ENCODE measurements at places on chromosomes 7 and 10.

GRCh38 chr10:93760490-93760889 lies 2.8 kb downstream of the LGI1 start:
- no peak for DNase-seq

GRCh38 chr7:69803699-69804516 lies 205.6 kb downstream of the AUTS2 start:
- DNase-seq = no peak

GRCh38 chr7:45177801-45178200 lies 20.2 kb downstream of the RAMP3 start:
- no peak for DNase-seq

GRCh38 chr7:1847260-1848001 lies 177.4 kb downstream of the ELFN1 start:
- DNase-seq = no peak

DNA sequence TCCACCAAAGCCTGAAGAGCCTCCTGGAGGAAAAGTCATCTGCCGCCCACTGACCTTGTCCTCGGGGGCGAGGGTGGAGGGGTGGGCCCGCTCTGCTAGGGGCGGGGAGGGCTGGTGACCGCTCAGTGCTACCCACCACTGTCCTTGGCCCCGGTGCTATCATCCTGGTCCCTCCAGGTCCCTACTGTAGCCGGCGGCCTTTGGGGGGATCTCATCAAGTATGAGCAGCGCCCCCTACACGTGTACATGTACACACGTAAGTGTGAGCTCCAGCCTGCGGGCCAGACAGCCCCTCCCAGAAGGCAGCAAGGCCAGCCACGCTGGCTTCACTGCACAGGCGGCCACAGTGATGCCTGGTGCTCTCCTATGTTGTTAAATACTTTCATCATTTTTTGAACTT lies 19.6 kb downstream of the TTYH3 start:
- DNase-seq = peak; percentile 13

DNA sequence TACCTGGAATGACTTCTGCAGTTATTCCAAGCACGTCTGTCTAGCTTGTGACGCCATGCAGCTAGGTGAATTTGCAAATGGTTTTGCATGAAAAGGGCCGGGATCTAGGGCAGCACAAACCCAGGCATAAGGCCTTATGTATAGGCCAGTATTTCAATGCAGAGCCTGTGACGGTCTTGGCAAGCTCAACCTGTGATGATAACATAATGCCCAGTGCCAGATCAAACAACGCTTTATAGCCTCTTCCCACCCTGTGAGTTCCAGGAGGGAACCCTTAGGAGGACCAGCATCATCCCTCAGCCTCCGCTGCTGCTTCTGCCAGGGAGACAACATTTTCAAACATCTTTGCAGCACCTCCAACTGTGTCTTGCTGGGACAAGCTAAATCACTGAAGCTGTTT lies 390.7 kb downstream of the INHBA start:
- no peak for DNase-seq

DNA sequence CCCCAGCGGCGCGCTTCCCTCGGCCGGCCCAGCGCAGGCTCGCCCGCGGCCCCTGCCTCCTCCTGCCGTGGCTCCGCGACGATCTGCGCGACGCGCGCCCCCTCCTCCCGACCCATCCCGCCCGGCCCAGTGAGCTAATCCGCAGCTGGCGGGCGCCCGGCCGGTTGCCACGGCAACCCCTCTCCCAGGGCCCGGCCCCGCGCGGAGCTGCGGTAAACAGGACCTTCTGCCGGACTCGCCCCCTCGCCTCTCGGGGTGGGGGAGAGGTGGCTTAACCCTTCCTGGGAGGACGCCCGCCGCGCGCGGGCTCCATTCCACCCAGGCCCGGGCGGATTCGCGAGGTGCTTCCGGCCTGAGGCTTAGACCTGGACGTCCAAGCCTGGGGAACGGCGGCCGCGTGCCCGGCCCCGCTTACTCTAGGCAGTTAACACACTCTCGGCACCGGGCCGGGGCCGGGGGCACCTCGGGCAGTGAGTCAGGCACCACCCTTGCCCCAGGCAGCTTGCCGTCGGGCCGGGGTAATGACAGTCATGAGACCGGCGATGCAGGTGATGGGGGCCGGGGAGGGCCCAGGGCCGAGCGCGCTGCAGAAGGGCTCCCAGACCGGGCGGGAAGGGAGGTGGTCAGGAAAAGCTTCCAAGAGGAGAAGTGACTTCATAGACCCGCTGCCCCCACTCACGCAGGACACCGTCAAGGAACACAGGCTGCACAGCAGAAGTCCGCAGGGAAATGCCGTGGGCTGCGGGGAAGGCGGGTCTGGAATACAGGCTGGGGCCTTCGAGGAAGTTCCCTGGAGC lies at the start of gene DENND2A:
Gene DENND2A (minus strand): TSS at position 87 of the 797 bp plus-strand sequence. CDS start 38,416 bp downstream, outside the sequence.
- DNase-seq = no peak

GRCh38 chr7:7897509-7897908 lies 71.1 kb upstream of the GLCCI1 start:
- no peak for DNase-seq

DNA sequence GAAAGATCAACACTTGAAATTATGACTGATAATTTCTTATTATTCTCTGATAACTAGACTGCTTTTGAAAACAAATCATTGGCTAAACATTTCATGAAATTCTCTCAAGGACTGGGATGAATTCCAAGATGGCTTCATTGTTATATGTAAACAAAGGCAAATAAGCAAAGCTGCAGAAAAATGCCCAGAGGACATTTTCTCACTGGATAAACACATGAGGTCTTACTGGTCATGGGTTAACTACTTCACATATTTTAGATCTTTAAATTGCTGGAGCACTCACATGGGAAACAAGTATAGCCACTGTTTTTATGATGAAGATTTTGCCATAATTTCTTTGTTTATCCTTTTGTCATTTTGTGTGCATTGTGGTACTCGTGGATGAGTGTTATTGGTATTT lies 239.1 kb downstream of the PHF14 start:
- no peak for DNase-seq

GRCh38 chr10:13268841-13269240 lies 31.0 kb downstream of the PHYH start:
- DNase-seq = peak; percentile 97

GRCh38 chr10:6300106-6300783 lies 97.5 kb downstream of the PFKFB3 start:
- DNase-seq = peak; percentile 96

- no peak for DNase-seq
These were observed 116.6 kb downstream of the NRP1 start for GRCh38 chr10:33217854-33218253.

DNA sequence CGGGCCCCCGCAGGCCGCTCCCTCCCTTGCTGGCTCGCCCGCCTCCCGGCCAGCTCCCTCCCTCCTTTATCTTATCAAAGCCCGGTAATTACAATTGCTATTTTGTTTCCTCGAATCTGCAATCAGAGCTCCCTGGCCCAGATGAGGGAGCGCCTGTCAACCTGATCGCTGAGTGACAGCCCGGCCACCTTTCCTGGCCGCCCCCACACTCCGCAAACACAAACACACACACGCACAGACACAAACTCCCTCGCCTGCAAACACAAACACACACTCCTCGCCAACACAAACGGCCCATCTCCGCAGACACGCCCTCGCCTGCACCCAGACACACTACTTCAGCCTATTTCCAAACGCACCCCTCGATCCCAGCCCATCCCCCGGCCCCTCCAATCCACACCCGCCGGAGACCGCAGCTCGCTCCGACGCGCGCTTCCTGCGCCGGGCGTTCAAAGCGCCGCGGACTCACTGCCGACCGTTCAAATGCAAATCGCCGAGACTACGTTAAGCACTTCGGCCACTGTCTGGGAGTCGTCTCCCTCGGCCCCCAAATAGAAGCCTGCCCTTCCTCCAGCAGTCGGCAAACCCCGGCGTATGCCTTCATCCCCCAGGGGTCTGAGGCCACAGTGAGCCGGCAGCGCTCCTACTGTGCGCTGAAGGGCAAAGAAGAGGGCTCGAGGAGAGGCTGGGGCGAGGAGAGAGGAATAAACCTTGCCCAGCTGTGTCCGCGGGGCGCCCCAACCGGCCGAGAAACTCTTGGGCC lies 3.0 kb upstream of the FGF8 start:
- no peak for DNase-seq

Measured in MV-4-11 (cell line).